ENCODE measurements at places on chromosomes 2 and 18. TPM values are rescaled to one million over a fixed set of nuclear protein-coding genes. Genes with fewer than 3 reads are reported as not detected.

Gene SRD5A2
- total RNA-seq: not detected

Gene C2orf80
- total RNA-seq: not detected

Gene TMEM18
- total RNA-seq: 40.5 TPM

Gene C2orf76
- total RNA-seq: 3.4 TPM

Gene ITGA6
- total RNA-seq: 471 TPM

Gene SEMA4F
- 8.7 TPM for total RNA-seq

Gene LOXL3
- total RNA-seq: 1.4 TPM

Gene COLEC12
- 0.24 TPM for total RNA-seq

Gene SEPTIN10
- 71.4 TPM for total RNA-seq

Gene XIRP2
- not detected for total RNA-seq

Gene LBX2
- 3.2 TPM for total RNA-seq

Gene KCNE4
- total RNA-seq: under 0.01 TPM

Gene OBSL1
- 31.8 TPM for total RNA-seq

Gene PTPN18
- 17.8 TPM for total RNA-seq

Gene VWA3B
- not detected for total RNA-seq

Gene GCKR
- not detected for total RNA-seq

Gene SIX2
- 5.3 TPM for total RNA-seq

Gene SETBP1
- total RNA-seq: 2.7 TPM

Gene GULP1
- total RNA-seq: 62.7 TPM

Gene C2orf72
- total RNA-seq: 0.24 TPM

Gene TNS1
- total RNA-seq: 12.0 TPM

Gene MEP1B
- total RNA-seq: not detected

Gene CFAP65
- total RNA-seq: under 0.01 TPM

Gene AGAP1
- total RNA-seq: 16.0 TPM

Gene KLHL41
- 0.24 TPM for total RNA-seq

Gene SNORC
- total RNA-seq: 1.3 TPM

Gene RND3
- total RNA-seq: 100.0 TPM

Gene TLX2
- total RNA-seq: not detected

Gene VWC2L
- not detected for total RNA-seq

Gene PARD6G
- 20.2 TPM for total RNA-seq

Gene IL1RN
- total RNA-seq: 167 TPM

Gene CD8B2
- not detected for total RNA-seq

Gene SCYGR4
- not detected for total RNA-seq
